ENCODE measurements at places on chromosomes 6 and 20. TPM values are rescaled to one million over a fixed set of nuclear protein-coding genes. Genes with fewer than 3 reads are reported as not detected.

DNA sequence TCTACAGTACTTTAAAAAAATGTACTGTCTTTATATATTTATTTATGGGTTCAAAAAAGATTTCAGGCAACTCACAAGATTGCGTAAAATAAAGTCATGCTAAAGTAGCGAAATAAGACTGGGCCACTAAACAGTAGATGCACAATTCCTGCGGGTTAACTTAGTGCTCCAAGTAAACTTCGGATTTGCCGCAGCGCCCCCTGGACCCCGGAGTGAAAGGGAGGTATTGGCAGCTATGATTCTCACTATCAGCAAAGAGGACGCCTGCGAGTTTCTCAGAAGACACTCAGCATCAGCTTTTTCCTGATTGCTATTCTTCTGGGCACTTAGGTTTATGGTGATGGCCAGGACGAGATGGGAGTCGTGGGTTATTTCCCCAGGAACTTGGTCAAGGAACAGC is 1.4 kb downstream of the OTOR start:
- peak; percentile 84 for DNase-seq

DNA sequence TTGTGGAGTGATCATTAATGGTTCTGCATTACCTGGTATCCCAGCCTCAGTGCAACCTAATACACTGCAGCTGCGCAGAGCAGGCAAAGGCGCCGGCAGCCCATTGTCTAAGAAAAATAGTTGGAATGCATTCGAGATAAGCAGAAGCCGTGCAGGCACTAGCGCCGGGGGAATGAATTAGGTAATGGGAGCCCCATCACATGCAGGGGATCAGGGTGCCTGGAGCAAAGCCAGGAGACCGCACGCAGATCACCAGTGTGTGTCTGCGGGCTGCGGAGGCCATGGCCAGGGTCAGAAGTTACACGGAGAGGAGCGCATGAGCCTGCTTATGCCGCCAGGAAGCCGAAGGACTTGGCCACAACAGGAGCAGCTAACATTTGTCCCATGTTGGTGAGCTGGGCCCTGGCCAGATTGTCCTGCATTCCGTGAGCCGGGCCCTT is 156.8 kb downstream of the DLL1 start:
- DNase-seq, result peak; percentile 21

The CST4 gene
- not detected for total RNA-seq

DNA sequence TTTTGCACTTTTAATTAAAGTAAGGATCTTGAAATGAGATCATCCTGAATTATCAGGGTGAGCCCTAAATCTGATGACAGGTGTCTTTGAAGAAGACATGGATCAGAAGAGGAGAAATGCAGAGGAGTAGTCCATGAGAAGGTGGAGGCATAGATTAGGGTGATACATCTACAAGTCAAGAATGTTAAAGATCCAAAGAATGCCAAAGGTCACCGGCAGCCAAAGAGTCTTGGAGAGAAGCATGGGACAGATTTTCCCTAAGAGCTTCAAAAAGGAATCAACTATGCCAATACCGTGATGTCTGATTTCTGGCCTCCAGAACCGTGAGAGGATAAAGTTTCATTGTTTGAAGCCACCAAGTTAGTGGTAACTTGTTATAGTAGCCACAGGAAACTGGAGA is 59.0 kb upstream of the THEMIS start:
- no peak for DNase-seq

DNA sequence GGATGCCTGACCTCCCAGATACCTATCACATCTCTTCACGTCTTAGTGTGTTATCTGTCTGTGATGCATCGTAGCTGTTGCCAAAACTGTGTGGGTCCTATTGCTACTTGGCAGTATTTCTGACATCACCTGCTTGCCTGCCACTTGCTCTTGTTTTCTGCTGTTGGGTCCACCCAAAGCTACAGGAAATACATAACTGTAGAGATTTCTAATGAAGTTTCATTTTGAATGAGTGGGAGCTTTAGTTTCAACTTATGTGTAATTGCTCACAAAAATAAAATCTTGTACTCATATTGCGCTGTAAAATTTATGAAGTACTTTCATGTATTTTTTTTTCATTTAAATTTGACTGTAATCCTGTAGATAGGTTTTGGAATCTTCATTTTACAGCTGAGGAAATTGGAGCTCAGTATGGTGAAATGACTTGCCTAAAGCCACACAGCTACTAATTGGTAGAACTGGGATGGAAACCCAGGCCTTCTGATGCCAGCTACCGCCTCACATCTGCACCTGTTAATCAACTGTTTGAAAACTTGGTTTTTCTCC is 113.6 kb upstream of the MAN1A1 start:
- DNase-seq, result no peak

GRCh38 chr6:89406141-89406540 is 5.9 kb downstream of the RRAGD start:
- no peak for DNase-seq

The CARMIL1 gene
- 31.6 TPM for total RNA-seq

DNA sequence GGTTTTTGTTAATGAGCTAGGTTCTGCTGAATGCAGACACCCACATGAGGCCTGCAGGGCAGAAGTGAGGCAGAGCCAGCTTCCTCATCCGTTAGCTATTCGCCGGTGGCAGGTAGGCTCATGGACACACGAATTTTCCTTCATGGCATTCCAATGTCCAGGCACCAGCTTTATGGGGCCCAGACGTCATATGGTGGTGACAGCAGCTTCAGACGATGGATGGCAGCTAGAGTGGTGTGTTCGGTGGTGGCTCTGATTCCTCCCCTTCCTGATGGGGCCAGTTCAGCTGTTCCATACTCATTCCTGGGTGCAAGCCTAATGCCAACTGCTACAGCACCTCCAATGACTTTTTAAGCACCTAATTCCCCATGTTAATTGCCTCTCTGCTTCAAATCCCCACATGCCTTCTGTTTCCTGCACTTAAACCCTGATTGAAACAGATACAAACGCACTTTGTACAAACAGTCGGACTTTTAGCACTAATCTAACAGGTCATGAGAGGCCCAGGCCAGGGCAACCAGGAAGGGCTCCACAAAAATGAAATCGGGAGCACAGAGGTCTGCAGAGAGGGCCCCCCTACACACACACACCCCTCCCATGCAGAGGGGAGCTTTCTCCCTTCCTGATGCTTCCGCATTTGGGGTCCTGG is 35.7 kb upstream of the MLN start:
- DNase-seq, result no peak

- DNase-seq, result no peak
These were observed 21.5 kb upstream of the TMEM244 start for GRCh38 chr6:129882510-129883023.

DNA sequence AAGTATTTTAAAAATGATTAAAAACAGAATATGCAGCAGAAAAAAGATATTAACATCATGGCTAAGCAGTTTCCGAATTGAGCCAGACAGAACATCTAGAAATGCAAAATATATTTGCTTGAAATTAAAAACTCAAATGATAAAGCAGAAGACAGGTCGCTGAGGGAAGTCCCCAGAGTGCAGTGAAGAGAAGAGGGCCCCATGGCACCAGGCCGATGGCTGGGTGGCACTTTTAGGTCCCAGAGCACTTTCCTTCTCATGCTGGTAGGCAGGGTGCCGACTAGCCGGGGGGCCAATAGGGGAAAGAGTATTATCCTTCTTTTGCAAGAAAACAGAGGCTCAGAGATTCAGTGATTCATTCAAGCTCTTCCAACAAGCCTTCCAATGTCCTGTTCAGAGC is 58.9 kb downstream of the MYH7B start:
- no peak for DNase-seq

DNA sequence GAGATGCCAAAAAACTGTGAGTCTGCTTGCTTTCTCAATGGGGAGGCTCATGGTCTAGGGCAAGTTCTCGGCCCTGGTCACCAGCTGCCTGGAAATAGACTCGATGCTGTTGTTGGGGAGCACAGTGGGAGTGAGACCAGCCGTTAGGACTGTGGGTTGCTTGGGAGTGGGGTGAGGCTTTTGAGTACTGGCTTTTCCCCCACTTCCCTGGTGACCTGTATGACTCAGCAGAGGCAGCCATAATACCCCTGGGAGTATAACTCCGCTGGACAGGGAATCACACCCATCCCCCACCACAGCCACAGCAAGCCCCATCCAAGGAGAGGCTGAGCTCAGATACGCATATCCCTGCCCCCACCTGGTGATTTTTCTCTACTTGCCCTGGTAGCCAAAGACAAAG is 48.9 kb upstream of the OGFRL1 start:
- peak; percentile 57 for DNase-seq

The BTN1A1 gene
- not detected for total RNA-seq

DNA sequence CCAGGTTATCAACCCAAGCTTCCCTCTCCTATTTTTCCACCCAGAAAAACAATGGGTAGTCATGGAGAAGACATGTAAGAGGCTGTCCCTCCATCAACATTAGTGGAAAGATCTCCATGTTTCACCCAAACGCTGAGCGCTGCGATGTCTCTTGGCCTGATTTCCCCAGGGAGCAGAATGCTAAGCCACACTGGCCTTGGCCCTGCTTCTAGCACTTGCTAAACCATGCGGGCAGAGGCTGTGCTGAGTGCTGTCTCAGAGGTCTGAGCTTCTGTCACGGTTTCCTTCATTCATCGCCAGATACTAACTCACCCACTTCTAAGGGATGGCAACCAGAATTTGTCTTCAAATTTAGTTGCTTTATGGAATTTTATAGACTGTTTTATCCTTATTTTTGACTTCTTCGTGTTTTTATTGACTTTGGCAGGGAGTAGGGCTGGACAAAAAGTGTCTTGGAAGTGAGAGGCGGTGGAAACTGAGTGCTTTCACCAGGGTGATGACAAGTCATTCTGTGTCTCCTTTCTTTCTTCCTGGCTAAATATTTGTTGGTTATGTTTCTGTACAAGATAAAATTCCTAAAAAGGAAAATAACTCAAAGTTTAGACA is 181.4 kb upstream of the UST start:
- no peak for DNase-seq

The NKX2-4 gene
- total RNA-seq, result not detected

The GPLD1 gene
- total RNA-seq, result 5.2 TPM

- DNase-seq, result no peak
These were observed 15.9 kb upstream of the PCSK2 start for GRCh38 chr20:17210983-17211382.

DNA sequence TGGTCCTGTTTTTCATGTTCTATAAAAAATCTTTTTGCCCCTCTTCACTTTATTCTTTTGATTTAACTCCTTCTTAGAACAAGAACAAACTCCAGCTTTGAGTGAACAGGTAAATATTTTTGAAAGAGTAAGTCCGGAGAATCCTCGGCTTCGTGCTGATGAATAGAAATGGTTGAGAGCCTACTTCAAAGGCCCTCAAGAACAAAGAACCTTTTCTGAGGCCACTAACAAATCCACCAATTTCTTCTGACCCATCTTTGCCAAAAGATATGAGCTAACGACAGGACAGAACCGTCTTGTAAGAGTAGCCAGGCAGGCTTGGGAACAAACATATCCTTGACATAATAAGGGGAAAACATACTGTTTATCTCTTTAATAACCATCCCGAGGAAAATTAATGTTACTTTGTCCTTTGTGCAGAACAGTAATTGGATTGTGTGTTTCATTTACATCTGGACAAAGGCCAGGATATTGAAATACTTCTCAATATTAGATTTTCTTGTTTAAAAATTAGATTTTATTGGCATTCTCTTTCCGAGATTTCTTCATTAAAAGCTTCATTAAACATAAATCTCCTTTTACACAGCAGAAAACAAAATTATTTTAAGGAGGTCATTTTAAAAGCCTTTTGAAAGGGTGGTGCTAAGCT is 52.9 kb downstream of the NOX3 start:
- DNase-seq, result no peak

DNA sequence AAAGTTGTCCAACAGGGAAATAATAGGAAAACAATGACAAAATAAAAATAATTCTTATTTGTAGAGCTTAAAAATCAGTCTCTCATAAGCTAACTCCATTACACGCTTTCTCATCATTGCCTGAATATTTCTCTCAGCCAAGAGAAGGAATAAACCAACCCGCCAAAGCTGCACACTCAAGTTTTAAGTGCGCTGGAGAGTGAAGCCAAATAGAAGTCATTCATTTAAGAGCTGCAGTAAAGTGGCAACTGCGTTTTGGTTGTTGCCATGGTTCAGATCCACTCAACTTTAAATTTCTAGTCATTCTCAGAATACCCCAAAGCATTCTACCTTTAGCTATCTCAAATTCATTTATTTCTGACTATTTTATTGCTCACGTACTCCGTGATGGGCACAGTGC is 230.7 kb downstream of the CBLN4 start:
- no peak for DNase-seq

- DNase-seq, result no peak
These were observed 317.9 kb upstream of the HTR1E start for GRCh38 chr6:86619428-86619827.

GRCh38 chr6:89526563-89526869 is 93.6 kb downstream of the ANKRD6 start:
- DNase-seq, result no peak

The AURKA gene
- total RNA-seq, result 58.0 TPM

The COL20A1 gene
- total RNA-seq, result not detected

- no peak for DNase-seq
These were observed 42.5 kb downstream of the HMGCLL1 start for GRCh38 chr6:55536391-55536956.

GRCh38 chr6:80638213-80639055 is 532.0 kb downstream of the BCKDHB start:
- peak; percentile 71 for DNase-seq

The FRK gene
- 2.8 TPM for total RNA-seq

The DAAM2 gene
- 0.27 TPM for total RNA-seq

- no peak for DNase-seq
These were observed 35.3 kb downstream of the CHMP4B start for GRCh38 chr20:33846291-33846935.

DNA sequence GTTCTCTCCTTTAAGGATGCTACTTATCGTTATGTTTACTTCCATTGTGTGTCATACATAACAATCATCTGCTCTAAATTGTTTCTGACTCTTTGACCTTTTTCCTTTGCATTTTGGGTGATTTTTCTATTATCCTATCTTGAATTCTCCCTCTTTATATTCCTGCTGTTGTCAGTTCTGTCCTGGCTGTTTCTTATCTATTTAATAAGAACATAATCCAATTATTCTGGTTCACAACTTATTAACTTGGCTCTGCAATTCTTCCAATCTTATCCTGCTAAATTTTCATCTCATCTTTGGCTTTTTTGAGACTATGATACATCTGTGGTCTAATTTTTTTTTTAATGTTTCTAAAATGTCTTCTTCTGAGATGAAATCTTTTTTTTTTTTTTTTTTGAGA is 54.7 kb upstream of the TOX2 start:
- no peak for DNase-seq
